ENCODE measurements at places on chromosomes 6 and 20.

GRCh38 chr20:3846378-3846739 lies 275 bp upstream of the MAVS start:
- DNase-seq = no peak

DNA sequence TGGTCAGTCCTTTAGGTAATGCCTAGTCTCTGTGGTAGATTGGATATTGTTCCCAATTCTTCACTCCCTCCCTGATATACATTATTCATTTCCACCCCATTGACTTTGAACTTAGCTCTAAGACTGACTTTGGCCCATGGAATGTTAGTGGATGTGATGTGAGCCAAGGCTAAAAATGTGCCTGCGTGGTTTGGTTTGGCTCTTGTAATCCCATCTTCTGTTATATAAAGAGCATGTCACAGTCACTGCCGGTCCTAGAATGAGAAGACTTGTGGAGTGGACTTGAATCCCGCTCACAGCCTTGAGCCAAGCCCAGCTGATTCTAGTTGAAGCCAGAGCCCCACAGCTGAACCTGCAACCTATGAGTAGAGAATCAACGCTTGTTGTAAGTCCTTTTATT lies 23.6 kb upstream of the DNAAF9 start:
- no peak for DNase-seq

DNA sequence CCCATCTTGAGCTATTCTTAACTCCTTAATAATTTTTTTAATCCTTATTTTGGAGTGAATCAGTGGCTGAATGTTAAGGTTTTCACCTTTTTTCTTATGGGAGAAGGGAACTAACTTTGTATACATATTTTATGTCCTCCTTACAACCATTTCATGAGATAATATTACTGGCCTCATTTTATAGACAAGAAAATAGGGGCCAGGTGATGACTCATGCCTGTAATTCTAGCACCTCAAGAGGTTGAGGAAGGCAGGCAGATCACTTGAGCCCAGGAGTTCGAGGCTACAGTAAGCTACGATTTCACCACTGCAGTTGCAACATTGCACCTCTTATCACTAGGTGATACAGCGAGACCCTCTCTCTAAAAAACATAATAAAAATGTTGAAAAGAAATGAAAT lies 128.7 kb downstream of the TMEM242 start:
- DNase-seq = no peak

GRCh38 chr6:170201361-170201760 lies 89.5 kb downstream of the DLL1 start:
- no peak for DNase-seq

GRCh38 chr6:34772940-34773339 lies 15.6 kb downstream of the SNRPC start:
- no peak for DNase-seq

GRCh38 chr6:170004585-170005210 lies 253.3 kb downstream of the ERMARD start:
- DNase-seq = no peak

DNA sequence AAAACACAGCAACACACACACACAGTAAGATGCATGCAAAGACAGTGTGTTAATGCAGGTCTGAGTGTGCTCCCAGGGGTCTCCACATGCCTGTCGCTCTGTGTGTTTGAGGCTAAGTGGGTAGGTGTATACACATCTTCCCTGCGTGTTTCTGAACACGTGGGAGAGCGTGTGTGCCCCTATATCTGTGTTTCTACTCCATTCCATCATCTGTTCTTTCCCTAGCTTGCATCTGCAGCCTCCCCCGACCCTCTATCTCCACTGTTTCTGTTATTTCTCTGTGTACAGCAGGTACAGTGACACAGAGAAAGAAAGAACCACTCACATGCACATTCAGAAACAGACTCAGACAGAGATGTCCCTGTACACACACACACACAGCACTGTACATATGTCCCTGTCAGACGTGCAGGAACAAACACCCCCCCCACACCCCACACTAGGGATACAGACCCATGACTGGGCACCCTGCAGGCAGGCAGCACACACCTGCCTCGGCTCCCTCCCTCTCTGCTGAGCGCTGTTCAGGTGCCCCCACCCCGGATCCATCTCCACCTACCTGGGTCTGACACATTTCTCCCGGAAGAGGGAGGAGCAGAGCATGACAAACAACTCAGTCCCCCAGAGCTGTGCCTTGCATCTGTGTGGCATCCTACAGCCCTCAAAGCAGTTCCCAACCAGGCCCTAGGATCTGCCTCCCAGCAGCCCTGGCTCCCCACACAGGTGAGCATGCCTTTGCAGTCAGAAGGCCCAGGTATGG lies 27.6 kb downstream of the KCNK15 start:
- no peak for DNase-seq

GRCh38 chr6:163834226-163834970 lies 419.9 kb downstream of the QKI start:
- DNase-seq = no peak

DNA sequence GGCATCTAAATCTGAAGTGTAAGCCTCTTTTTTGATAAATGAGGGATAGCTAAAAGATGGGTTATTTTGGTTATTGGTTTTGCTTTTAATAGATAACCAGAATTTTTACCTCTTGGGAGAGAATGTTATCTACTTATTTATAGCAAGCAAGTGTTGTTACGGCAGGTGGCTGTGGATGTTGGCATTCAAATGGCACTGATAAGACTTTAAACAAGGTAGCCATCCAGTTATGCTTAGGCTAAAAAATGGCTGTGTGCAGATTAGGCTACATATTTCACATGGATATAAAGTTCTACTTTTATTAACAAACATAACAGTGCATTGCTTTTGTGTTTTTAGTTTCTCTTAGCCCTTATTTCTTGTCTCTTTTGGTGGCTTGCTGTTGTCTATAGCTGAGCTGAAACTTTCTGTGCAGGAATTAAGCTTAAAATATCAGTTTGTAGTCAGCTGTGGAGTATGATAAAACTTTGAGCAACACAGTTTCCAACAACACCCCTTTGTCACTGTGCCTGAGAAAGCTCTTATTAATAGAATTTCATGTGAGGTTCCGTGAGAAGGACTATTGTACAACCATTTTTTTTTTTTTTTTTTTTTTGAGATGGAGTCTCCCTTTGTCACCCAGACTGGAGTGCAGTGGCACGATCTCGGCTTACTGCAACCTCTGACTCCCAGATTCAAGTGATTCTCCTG lies 28.8 kb downstream of the CARMIL1 start:
- DNase-seq = no peak

GRCh38 chr20:58650181-58650775 lies 805 bp upstream of the STX16 start:
- DNase-seq = no peak

DNA sequence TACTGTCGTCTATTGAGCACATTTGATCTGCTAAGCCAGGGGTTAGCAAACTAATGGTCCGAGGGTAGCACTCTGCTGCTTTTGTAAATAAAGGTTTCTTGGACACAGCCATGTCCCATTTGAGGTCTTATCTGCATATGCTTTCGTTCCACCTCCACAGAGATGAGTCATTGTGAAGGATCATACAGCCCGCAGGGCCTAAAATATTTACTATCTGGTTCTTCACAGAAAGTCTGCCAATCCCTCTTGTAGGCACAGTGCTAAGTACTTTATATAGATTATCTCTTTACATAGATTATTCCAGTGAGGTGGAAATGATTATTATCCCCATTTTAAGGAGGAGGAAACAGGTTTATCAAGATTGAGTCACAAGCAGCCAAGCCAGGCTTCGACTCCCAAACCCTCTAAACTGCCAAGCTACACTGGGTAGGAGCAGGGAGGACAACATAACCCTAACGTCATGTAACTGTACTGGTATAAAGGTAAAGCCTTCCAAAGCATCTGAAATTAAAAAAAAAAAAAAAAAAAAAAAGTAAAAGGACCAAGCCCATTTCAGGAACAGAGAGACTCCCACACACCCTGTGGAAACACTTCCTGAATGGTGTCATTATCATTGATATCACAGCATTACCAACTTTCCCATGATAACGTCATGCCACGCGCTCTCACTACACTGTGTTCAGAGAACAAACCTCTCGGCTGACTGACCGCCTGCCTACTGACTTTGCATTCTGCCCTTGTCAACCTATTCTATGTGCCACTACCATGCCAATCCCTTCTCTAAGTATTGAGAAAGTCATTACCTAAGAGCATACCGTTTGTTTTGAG lies 101.0 kb downstream of the KIF16B start:
- DNase-seq = no peak

DNA sequence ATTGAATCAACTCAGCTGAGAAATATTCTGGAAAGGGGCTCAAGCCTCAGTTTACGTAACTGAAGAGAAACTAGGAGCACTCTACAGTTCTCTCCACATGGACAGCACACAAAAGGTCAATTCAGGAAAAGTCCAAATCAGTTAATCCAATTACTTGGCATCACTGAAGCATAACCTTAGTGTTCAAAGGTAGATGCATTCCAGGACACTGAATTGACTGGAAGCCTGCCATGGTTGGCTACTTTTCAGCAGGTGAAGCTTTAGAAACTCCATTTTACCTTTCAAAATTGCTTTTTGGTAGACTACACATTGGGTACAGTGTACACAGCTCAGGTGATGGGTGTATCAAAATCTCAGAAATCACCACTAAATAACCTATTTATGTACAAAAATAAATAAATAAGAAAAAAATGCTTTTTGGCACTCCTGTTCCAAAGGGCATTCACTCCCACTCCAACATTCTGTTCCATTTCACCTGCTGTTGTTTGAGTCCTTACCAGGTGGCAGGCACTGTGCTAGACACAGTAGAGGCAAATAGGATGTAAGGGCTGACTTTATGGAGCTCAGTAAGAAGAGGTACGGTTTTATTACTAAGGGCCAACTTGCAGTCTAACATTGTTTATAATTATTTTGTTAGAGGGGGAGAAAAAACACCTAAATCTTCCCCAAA lies 153.4 kb downstream of the FAXC start:
- no peak for DNase-seq

DNA sequence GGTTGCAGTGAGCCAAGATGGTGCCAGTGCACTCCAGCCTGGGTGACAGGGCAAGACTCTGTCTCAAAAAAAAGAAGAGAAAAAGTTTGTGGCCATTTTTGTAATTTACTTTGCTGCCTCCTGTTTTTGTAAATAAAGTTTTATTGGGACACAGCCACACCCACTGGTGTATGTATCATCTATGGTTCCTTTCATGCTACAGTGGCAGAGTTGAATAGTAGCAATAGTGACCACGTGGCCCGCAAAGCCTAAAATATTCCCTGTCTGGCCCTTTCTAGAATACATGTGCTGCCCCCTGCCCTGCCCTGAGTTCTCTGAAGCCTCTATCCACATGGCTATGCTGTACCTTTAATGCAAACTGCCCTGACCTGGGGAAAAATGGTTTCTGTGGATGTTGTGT lies 75.3 kb upstream of the ZNF133 start:
- DNase-seq = no peak

DNA sequence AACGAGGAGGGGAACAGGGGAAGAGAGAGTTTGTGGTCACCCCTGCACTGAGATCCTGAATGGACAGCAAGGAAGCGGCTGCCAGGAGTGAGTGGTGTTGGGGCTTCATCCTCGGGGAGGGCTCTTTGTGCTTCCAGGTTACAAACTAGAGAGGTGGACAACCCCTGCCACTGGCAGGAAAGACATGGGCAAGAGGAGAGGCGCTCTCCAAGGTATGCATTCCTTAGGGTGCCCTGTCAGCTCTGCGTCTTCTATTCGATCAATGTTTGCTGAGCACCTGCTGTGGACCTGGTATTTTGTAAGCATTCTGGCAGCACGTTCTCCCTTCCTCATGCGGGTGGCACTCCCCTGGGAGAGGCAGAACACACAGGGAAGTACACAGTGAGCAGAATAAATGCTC lies 93.6 kb downstream of the CDH4 start:
- no peak for DNase-seq

- DNase-seq = no peak
These were observed 42.7 kb downstream of the MAFB start for GRCh38 chr20:40646361-40646760.

DNA sequence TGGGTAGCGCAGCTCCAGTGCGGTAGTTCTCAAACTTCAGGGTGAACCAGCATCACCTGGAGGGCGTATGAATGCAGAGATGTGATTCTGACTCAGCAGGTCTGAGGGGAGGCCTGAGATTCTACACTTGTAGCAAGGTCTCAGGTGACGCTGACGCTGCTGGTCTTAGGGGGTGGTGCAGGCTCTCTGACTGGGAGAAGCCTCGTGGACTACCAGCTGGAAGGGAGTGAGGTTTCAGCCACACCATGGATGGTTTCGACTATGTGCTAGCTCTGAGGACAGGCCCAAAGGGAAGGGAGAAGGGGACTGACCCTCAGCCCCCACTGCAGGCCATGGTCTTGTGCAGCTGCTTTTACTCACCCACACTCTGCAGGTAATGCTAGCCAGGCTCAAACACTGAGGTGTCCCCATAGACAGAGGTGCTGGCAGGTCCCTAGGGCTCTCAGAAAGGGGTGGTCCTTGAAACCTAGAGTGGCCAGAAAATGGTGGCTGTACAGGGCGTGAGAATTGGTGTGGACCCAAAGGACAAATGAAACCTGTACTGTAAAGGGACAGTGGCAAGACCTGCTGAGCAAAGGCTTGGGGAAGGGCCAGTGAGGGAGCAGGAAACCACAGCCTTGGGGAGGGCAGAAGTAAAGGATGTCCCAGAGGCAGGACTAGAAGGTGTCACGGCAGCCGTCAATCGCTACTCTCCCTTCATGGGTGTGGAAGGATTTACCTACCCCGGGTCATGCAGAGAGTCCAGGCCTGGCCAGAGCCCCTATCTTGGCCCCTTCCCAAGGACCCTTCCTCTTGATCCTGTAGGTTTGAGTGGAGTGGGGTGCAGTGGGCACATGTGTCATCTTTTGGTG lies 52.7 kb downstream of the EBF4 start:
- DNase-seq = no peak

DNA sequence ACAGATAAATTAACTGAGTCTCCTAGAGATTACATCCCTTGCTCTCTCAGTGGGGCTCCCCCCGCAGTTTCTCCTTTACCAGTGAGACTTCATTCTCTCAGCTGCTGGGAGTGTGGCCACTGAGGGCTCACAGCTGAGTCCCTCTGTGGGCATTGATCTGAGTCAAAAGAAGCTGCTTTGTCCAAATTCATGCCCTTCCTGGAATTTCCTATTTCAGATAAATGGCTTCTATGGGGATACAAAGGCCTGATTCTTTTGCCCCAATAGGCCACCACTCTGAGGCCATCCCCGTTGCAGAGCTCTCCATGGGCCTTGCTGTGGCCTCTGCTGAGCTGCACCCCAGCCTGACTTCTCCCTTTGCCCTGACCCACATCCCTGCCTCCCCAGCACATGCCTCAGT lies 10.0 kb downstream of the CST5 start:
- DNase-seq = peak; percentile 20
